ENCODE measurements at places on chromosomes 12 and 14. TPM values are rescaled to one million over a fixed set of nuclear protein-coding genes. Genes with fewer than 3 reads are reported as not detected.
A peak's percentile ranks its signal among the peaks of the same experiment; 100 is the strongest.

Gene ACRBP
- total RNA-seq, result 0.83 TPM

- H3K36me3 ChIP-seq, result no peaks in the 10 kb centered on the region
- DNase-seq, result no peak
- no peaks in the 10 kb centered on the region for H3K4me1 ChIP-seq
- H3K4me3 ChIP-seq, result no peak overlapping the region
- H3K27me3 ChIP-seq, result peaks cover 2% of the 10 kb centered on the region
Measured at GRCh38 chr12:124053851-124054250, 80.8 kb downstream of the ZNF664 start.

- DNase-seq, result no peak
- no peak overlapping the region for H3K27ac ChIP-seq
- no peak overlapping the region for H3K4me3 ChIP-seq
Measured at GRCh38 chr14:62697461-62697860, 347.8 kb downstream of the KCNH5 start.

DNA sequence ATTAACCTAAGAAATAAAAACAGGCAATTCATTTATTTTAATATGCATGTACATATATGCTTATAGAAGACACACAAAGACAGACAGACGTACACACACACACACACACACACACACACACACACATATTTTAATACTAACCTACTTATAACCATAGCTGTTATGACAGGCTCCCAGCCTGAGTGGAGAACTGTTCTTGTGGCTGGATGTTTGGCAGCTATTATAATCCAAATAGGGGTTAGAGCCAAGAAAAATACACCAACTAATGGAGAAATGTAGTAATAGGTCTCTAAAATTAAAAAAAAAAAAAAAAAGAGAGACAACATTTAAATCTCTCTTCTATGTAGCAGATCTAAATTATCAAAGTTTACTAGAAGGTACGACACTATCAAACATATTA is 91.8 kb downstream of the SLC41A2 start:
- peaks cover 6% of the 10 kb centered on the region for H3K36me3 ChIP-seq
- H3K27ac ChIP-seq, result no peak overlapping the region
- DNase-seq, result no peak
- no peak overlapping the region for H3K4me3 ChIP-seq

DNA sequence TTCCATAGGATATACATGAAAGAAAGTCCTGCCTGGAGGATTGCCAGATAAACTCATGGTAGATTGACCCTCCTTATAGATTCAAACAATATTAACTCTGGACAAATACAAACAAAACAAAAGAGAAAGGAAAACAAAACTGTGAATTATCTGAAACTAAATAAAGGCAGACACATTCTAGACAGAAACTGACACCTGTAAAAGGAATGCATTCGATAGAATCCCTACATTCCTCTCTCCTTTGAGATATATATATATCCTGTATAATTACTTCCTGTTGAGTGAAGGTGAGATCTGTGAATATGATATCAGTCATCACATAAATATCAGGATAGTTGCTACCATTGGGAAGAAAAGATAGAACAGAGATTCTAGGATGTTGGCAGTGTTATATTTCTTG is 948.4 kb upstream of the ATXN7L3B start:
- H3K27ac ChIP-seq, result no peak overlapping the region
- no peak for DNase-seq
- no peaks in the 10 kb centered on the region for H3K27me3 ChIP-seq
- H3K36me3 ChIP-seq, result no peaks in the 10 kb centered on the region

DNA sequence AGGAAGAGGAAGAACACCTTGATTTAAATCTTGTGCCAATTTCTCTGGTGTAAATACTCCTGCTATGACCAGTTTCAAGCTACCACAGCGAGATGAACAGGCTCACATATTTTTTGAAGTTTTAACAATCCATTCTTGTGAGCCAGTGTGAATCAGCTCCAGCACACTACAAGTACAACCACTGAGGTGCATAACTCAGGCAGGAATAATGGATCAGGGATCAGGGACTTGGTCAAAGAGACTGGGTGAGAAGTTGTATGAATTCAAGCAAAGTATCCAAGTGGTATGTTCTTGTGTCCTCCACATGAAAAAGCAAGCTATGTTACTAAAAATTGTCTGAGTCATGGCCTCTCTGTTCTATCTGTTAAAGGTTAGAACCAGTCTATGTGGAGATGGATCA is 35.2 kb upstream of the KITLG start:
- no peak overlapping the region for H3K4me3 ChIP-seq
- no peaks in the 10 kb centered on the region for H3K4me1 ChIP-seq
- DNase-seq, result no peak

- no peak overlapping the region for H3K4me3 ChIP-seq
- H3K36me3 ChIP-seq, result no peaks in the 10 kb centered on the region
- H3K27me3 ChIP-seq, result no peaks in the 10 kb centered on the region
- H3K27ac ChIP-seq, result no peak overlapping the region
- no peaks in the 10 kb centered on the region for H3K4me1 ChIP-seq
Measured at GRCh38 chr14:44448951-44449358, 58.1 kb downstream of the FSCB start.

DNA sequence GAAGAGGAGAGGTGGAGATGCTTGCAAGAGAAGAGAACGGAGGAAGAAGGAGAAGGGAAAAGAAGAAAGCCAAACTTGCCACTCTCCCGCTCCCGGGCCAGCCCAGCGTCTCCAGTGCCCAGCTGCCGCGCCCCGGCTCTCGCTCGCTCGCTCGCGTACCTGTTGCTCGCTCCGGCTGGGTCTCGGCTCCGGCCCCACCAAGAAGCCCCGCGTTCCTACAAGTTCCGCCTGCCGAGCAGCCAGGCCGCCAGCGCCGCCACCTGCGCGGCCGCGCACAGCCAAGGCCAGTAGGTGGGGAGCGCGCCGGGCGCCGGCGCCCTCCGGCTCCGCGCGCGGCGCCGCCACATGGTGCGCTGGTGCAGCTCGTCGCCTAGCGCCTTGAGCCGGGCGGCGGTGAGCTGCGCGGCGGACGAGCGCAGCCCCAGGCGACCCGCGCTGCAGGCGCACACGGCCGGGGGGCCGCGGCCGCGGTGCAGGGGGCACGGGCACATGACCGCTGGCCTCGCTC is 370 bp downstream of the HRK start:
- H3K27me3 ChIP-seq, result peaks cover 71% of the 10 kb centered on the region
- DNase-seq, result peak; percentile 3
- H3K4me1 ChIP-seq, result peaks cover 33% of the 10 kb centered on the region
- peak overlapping the region; percentile 54 for H3K27ac ChIP-seq
